ENCODE measurements at places on chromosomes 5 and 9. TPM values are rescaled to one million over a fixed set of nuclear protein-coding genes. Genes with fewer than 3 reads are reported as not detected.

GRCh38 chr5:111998871-111999270, 241.9 kb upstream of the NREP start:
- ATAC-seq, result no peak

Gene SH3GL2
- not detected for total RNA-seq

- no peak for ATAC-seq
These were observed 126.3 kb downstream of the C5orf15 start for GRCh38 chr5:133841831-133842750.

DNA sequence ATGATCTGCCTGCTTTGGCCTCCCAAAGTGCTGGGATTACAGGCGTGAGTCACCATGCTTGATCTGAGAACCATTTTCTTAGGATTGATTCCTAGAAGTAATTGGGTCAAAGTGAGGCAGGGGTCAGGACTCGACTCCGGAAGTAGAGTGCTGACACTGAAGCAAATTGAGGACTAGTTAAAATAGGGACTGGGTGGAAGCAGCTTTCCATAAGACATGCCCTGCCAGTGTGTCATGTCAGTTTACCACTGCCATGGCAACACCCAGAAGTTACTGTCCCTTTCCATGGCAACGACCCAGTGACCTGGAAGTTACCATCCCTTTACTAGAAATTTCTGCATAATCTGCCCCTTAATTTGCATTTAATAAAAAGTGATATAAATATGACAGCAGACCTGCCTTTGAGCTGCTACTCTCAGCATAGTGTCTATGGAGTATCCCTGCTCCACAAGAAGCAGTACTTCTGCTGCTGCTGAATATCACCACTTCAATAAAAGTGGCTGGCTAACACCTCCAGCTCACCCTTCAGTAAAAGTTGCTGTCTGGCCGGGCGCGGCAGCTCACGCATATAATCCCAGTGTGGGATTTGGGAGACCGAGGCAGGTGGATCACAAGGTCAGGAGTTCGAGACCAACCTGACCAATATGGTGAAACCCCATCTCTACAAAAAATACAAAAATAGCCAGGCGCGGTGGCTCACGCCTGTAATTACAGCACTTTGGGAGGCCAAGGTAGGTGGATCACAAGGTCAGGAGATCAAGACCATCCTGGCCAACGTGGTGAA, 47.8 kb upstream of the JADE2 start:
- ATAC-seq, result no peak

DNA sequence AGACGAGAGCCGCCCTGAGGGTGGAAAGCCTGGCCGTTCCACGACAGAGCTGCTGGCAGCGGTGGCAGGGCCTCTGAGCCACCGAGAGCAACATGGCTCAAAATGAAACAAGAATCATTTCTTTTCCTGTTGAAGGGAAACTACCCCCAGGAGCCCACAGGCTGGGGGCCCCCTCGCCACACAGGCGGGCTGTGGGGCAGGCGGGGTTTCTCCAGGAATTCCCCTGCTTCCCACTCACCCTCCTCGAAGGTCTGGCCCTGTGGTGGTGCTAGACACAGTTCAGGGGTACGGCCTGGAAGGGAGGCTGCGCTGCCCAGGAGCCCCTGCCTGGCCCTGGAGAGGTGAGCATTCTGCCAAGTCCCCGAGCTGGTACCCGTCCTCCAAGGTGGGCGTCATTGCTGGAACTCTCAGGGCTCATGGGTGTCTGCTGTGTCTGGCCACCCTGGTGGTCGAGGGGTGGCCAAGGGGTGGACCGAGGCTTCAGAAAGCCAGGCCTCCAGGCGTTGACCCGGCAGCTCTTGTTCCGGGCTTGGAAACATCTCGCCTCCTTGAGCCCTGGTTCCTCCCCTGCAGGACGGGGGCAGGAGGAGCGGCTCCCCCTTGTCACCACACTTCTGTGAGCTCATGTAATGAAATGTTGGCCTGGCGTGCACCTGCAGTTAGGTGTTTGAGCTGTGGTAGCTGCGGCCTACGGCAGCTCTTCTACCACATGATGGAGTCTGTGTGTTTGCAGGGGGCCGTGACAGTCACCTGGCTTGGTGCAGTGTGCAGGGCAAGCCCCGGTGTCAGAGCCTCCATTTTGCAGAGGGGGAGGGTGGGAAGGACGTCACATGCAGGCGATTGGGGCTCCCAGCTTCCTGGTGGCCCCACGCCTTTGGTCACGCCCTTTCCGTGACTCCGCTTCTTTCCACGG, 65.3 kb downstream of the RXRA start:
- ATAC-seq, result peak; percentile 9

DNA sequence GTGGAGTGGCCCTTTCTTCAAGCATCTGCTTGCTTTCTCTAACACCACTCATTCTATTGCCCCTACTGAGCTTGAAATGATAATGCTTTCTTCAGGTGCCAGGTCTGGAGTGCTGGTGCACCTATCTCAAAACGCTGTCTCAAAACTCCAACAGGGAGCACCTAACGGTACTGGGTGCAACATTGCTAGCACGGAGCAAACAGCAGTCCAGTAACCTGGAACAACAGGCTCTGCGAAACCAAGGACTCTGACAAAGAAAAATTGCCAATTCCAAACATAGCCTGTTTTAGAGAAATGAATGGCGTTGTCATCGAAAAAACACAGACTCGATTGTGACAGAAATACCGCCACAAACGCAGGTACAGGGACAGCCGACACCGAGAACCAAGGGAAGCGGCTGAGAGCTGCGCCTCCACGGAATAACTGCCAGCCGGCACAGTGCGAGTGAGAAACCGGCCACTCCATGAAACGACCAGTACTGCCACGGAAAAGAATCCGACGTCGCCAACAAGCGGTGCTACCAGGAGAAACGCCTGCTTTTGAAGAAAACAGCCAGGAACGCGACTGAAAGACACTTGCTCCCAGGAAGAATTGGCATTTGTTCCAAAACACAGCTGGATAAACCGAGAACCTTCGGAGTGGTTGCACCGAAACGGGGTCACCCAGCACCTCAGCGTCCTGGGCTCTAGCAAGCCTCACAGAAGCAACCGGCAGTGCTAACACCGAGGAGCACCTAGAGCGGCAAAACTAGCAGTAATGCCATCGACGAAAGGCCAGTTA, 3.1 kb downstream of the ANXA2R start:
- no peak for ATAC-seq

DNA sequence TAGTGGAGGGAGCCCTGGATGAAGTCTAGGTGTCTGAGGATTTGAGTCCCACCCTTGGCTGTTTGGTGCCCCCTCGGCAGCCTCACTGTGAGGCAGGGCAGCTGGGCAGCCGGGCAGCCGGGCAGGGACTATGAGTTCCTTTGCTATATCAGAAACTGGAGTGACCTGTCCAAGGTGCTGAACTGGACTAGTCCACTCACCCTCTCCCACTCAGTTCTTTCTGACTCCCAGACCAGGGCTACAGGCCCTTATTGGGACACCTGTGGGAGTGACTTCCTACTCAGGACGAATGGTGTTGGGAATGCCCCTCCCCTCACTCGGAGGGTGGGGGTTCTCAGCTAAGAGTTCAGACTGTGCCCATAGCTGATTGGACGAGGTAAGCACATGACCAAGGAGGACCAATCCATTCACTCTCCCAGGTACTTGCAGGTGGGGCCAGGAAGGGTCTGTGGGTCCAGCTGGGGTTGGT, 34.1 kb upstream of the RAPGEF1 start:
- peak; percentile 41 for ATAC-seq

- ATAC-seq, result peak; percentile 93
These were observed 32.0 kb upstream of the SPTLC1 start for GRCh38 chr9:92147030-92147851.

Gene SPINK7
- 138 TPM for total RNA-seq

DNA sequence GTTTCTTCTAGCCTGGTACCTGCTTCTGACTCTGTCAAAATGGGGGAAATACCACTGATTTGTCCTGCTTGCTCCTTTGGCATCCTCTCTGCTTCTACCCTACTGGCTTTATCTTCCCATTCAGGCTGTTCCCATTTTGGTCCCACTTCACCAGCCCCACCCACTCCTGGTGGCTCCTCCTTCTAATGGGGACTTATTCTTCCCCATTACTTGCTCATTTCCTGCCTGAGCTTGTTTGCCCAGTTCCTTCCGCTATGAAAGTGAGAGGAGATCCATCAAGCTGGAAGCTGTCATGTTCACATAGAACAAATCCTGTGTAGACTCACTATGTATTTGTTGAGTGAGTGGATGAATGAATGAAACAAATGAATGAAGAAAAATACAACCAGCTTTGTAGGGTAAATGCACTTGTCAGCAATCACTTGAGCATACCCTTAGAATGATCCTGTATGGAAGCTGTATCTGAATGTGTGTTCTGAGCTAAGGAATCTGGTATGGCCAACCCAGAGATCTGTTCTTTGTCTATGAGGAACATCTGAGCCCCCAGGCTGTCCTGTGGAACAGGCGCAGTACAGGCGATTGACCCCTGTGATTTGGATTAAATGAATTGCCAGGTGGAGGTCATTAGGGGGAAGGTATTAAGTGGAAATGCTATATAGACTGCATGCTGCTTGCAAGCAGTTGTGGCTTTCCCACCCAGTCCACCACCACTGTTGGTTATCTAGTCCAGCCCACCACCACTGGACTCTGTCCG, 89.5 kb downstream of the APBA1 start:
- peak; percentile 64 for ATAC-seq

DNA sequence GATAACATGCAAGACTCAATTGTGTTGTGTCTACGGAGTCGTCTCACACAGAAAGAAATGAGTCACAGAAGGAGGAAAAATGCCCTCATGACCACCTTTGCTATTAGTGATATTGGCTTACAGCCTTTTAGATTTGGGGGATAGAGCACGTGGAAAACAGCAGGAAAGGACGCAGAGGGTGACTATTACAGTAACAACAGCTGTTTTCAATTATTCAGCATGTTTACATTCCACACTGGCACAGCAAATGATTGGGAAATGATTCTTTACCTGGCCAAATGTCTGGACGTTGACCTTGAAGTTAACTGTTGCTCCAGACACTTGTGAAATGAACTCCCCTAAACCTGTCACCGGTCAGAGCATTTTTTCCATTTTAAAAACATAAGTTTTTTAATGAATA, 46.8 kb downstream of the APTX start:
- no peak for ATAC-seq

DNA sequence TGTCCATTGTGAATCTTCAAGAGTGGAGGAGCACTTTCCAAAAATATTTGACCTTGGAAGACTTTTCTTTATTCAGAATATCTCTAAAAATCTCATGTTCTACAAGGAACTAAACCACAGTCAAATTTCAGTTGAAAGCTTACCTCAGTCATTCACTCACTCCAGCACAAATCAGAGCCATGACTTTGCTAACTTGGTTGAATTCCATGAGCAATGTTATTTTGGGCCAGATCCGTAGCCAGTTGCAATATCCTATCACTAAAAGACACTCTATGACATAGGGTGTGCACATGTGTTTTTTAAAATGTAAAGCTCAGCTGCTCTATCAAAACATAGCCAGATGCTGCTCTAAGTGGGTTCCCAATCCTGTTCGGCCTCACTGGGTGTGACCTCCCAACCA, 156.1 kb upstream of the ANKRD55 start:
- no peak for ATAC-seq

Gene NR5A1
- not detected for total RNA-seq

DNA sequence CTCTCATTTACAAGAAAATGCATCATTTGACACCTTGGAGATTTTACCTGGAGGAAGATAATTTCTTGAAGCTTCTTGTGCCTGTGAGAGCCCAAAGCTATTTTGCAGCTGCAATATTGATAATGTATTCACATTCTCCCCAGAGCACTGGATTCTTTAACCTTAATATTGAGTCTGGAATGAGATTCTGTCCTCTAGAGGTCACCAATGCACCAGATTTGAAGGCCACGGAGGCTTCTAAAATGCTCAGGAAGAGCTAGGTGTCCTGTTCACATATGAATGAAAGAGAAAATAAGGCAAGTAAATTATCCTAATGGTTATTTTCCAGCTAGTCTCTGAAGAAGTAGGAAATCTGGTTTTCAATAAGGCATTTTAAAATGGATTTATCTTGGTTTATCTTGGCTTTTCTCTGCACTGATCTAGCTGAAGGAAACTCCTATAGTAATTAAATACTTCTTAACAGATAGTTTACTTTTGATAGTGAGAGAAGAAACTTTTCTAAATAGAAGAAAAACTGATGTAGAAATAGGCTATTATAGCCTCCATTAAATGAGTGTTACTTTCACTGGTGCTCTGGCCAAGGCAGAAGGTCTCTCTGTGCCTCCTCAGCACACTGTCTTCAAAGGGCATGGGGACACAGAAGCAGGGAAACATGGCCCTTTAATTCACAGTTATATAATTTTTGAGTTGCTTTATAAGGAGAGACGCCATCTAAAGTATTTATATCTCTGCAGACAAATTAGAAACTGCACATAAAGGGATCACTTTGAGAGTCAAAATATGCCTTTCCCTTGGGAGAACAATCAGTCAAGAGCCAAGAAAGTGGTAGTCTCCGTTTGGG, 297.0 kb upstream of the ACTBL2 start:
- ATAC-seq, result peak; percentile 73

DNA sequence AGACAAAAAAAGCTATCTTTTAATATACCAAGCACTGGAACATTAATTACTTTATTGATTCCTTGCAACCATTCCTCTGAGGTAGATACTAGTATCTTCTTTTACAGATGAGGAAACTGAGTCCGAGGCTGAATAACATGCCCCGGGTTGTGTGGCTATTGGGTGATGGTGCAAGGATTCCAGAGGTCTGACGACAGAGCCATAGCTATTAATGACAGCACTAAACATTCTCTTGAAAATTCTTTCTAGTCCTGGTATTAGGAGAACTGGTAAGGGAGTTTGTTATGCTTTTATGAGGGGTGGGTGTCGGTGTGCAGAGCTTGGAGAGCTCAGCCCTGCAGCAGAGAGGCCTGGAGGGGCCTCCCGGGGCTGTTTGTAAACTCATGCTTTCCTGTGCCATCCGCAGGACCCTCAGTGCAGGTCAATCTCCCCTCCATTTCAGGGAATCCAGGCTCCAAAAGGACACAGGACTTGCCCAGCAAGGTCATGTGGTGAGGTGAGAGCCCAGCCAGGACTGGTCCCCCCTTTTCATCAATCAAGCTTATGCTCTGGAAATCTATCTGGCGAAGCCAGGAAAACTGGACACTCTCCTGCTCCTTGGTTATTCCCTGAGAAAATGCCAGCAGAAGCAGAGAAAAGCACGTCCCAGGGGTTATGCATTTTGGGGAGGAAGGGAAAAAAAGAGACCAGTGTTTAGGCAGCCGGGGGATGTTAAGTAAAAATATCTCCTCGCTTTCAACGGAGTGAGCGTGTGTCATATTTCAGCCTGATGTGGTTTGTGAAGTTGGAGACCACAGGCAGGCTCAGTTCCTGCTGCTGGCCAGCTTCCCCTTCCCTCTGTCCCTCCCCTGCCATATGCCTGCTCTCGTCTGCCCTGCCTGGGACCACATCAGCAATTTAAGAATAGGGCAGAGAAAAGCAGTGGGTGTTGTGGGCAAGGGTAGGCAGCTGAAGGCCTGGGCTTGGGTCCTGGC, 3.7 kb downstream of the GSN start:
- no peak for ATAC-seq

Gene PLPPR1
- 0.32 TPM for total RNA-seq

Gene SLC2A6
- 0.80 TPM for total RNA-seq

- ATAC-seq, result no peak
These were observed 20.5 kb downstream of the ELP1 start for GRCh38 chr9:108913391-108913790.

GRCh38 chr5:101047181-101047580, 144.1 kb upstream of the ST8SIA4 start:
- ATAC-seq, result no peak
